ENCODE measurements at places on chromosomes 12 and 14.

DNA sequence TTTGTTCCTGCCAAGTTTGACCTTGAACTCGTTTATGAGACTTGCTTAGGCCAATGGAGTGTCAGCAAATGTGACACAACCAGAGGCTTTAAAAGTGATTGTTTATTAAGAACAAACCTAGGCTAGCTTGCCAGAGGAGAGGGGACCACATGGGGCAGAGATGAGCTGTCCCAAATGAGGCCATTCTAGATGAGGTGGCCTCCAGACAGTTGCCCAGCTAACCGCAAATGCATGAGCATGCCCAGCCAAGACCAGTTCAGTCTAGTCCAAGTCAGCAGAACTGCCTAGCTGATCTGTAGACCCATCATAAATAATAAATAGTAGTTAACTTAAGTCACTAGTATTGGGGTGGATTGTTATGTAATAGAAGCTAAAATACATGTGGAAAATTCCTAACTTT, 172.8 kb upstream of the DYRK2 start:
- DNase-seq, result no peak

- no peak for DNase-seq
These were observed 182.2 kb downstream of the NOVA1 start for GRCh38 chr14:26415618-26416123.

DNA sequence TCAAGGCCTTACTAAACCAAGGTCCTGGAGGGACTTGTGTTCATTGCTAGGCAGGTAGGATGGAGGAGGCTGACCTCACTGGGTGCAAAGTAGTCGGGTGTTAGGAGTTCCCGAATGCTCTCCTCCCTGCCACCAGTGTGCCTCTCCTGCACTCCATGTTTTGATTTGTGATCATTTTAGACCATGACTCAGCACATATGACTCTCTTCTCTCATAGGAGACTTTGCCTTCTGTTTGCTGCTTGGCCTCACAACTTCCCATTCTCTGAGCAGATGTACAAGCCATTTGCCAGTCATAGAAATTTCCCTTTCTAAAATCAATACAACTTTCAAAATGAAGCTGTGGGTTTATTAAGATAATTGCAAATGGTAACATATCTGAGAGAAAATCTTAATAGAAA, 46.6 kb upstream of the LRIG3 start:
- DNase-seq, result no peak

- DNase-seq, result no peak
These were observed 470.2 kb downstream of the BTG1 start for GRCh38 chr12:91675401-91675800.

- DNase-seq, result no peak
These were observed 46.2 kb upstream of the GSC start for GRCh38 chr14:94816113-94816512.

- DNase-seq, result no peak
These were observed 24.4 kb downstream of the SLC8B1 start for GRCh38 chr12:113310489-113310888.

GRCh38 chr14:47966076-47966810, 290.8 kb upstream of the MDGA2 start:
- no peak for DNase-seq

GRCh38 chr12:132739600-132740312, 21.9 kb downstream of the ANKLE2 start:
- DNase-seq, result no peak

DNA sequence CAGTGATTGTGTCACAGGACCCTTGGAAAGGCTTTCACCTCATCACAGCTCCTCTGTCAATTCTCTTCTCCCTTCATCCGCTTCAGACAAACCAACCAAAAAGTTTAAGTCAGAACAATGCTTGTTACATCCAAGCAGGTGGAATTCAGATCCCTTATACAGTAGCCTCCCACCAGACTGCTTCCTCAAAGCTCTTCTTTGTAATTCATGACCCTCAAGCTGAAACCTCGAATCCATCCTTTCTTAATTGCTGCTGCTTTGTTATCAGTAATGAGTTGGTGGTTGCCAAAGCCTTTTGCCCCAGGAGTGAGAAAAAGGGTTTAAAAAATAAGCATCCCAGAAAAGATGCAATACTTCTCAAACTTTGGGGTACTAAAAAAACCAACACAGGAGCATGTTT, 9.5 kb downstream of the BEST3 start:
- no peak for DNase-seq

Data from stimulated activated CD8-positive, alpha-beta memory T cell treated with anti-CD3 and anti-CD28 coated beads, Interleukin-7, amount 100 ng/mL, for 4 hours (primary cell).